ENCODE measurements at places on chromosomes 12 and 14.

DNA sequence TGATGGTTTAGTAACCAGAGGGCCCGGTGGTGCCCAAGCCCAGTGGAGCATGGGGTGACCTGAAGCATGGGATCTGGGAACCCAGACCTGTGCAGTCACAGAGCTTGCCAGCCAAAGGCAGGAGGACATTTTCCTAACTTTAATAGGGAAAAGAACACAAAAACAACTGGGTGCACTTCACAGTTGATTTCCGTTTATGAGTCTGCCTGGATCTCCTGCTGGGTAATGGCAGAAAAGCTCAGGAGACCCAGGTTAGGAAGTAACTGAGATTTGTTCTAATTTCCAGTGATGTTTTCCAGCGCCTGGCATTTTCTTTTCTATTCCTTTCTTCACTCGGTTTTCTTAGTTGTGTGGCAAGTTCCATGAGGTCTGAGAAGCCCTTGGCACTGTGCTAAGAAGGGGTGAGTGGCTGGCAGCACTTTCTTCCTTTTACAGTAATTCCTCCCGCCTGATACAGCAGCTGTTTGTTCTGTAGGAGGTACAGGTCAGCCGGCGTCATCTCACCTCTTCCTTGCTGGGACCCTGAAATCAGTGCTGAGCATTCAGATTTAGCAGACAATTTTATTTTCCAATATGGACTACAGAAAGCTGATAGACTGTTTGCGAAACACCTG, 5.1 kb downstream of the CACNA1C start:
- DNase-seq = no peak

DNA sequence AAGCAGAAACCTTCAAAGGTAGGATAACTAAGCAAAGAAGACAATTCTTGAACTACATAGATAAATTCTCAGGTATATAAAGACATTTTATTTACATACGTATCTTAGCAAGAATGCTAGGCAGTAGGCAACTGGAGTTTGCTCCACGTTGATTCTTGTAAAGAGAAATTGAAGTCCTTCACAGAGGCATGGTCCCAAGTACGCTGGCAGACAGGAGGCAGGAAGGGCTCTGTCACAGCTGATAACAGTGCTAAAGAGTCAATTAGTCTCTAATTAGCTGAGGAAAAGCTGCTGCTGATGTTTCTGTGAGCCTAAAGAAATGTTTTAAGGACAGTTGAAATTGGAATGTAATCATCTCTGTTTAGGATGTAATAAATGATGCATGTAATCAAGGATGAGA, 146.8 kb downstream of the METTL25 start:
- DNase-seq = no peak

DNA sequence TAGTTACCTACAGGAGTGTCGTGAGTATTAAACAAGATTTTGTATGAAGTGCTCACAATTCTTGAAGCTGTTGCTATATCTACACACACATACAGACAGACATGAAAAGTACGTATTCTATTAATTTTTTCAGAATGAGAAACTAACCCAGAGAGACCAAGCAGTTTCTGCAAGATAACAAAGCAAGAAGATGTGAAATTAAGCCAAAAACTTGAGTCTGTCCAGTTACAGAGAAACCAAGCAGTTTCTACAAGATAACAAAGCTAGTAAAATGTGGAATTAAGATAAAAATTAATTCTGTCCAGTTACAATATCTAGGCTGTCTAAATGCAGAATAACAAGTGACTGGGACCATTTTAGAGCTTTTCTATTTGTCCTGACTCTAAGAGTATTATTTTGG, 132.4 kb downstream of the ALG10B start:
- no peak for DNase-seq

- DNase-seq = peak; percentile 14
Measured at GRCh38 chr12:91053951-91054715, 3.7 kb downstream of the KERA start.

- no peak for DNase-seq
Measured at GRCh38 chr14:69719501-69719951, 47.4 kb upstream of the SRSF5 start.

GRCh38 chr12:11759899-11760298, 110.4 kb downstream of the ETV6 start:
- no peak for DNase-seq

- no peak for DNase-seq
Measured at GRCh38 chr14:73755434-73756014, 41.3 kb upstream of the PNMA1 start.

GRCh38 chr14:102799684-102800562, 22.7 kb downstream of the TRAF3 start:
- peak; percentile 56 for DNase-seq

GRCh38 chr12:78194448-78194847, 363.8 kb downstream of the NAV3 start:
- no peak for DNase-seq

DNA sequence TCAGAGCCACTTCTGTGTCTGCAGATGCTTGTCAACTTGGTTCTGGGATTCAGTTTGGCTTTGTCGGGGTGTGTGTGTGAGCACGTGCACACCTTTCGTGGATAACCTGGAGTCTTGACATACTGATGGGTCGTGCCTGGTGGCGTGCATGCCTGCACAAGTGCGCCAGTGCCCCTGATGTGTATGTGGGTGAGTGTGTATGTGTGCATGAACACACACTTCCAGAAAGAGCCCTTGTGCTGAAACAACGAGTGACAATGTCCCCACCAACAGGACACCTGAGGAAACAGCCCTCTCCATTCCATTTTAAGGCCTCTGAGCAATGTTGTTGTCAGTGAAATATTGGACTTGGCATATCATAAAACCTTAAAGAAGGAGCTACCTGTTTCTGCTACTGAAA, 53.9 kb downstream of the SMUG1 start:
- DNase-seq = no peak

DNA sequence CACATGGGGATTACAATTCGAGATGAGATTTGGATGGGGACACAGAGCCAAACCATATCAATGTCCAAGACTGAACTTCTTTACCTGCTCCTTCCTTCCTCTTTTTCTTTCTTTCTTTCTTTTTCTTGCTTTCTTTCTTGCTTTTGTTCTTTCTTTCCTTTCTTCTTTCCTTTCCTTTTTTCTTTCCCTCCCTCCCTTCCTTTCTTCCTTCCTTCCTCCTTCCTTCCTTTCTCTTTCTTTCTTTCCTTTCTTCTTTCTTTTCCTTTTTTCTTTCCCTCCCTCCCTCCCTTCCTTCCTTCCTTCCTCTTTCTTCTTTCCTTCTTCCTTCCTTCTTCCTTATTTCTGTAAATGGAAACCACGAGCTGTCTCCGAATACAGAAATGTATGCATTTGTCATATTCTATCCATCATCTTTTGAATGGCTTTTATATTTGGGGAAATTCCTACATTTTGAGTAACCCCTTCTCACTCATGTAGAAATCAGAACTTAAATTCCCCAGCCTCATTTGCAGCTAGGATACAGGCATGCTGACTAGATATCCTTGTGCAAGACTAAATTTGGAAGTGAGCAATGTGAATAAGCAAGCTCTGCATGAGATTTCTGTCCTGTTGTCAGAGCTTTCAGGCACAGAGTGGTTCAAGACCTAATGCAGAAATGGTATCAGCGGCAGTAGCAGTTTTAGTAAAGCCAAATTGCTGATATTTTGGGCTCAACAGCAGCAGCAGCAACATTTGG, 11.5 kb downstream of the GPR33 start:
- no peak for DNase-seq

DNA sequence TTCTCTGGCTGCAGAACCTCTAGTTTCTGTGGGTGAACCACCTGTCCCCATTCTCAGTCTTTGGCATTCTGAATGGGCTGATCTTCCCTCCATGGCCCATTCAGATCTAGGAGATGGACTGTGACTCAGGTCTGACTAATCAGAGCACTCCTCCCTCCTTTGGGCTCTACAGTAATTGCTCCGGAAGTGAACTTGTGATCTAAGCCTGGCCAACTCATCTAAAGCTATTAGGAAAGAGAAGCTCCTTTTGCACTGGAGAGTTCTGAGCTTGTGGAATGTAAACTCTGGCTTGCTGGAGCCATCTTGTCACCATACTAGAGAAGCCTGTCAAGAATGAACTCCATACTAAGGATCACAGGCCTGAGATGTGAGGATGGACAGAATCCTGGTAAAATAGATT, 168.2 kb downstream of the SUDS3 start:
- peak; percentile 4 for DNase-seq

- no peak for DNase-seq
Measured at GRCh38 chr14:50859296-50859624, 12.6 kb upstream of the ABHD12B start.

DNA sequence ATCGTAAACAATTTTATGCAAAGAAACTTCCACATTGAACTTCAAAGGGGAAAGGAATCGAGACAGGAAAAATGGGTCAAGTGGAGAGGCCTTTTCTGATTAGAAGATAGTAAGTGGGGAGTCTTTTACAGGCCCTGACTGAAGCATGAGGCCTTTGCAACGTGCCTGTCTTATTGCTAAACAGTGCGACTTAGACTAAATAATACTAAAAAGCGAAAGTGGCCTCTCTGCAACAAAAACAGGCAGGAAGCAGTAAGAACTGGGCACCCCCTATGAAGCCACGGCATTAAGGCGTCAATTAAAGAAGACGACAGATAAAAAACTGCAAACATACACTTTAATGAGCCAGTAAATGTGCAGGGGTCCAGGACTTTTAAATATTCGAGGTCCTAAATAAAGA, 283.4 kb upstream of the GRIP1 start:
- DNase-seq = no peak

GRCh38 chr14:56212521-56212920, 94.3 kb downstream of the PELI2 start:
- no peak for DNase-seq

- DNase-seq = peak; percentile 77
Measured at GRCh38 chr14:54312166-54312801, 84.5 kb upstream of the CDKN3 start.
